ENCODE measurements at places on chromosomes 11 and 22.

DNA sequence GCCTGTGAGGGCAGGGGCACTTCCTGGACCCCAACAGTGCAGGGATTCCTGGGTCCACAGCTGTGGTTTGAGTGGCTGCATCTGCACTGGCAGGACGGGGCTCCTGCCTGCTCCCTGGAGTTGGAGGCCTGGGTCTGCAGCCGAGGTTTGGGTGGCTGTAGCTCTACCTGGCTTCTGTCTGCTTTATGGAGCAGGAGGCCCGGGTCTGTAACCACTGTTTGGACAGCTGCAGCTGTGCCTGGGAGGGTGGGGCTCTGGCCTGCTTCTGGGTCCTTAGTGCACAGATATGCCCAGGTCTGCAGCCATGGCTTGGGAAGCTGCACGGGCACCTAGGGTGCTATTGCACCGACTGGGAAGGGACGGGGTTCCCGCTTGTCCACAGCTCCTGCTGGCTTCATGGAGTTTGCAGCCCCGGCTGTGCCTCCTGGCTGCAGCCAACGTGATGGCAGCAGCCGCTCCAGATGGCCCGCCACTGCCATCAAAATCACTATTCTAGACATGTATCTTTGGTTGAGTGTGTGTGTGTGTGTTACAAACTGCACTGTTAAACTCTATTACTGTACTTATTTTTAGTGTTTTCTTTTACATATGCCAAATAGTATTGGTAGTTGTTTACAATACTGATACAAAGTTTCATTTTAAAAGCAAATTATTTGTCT lies 412.3 kb upstream of the KIRREL3 start:
- no peak for DNase-seq

DNA sequence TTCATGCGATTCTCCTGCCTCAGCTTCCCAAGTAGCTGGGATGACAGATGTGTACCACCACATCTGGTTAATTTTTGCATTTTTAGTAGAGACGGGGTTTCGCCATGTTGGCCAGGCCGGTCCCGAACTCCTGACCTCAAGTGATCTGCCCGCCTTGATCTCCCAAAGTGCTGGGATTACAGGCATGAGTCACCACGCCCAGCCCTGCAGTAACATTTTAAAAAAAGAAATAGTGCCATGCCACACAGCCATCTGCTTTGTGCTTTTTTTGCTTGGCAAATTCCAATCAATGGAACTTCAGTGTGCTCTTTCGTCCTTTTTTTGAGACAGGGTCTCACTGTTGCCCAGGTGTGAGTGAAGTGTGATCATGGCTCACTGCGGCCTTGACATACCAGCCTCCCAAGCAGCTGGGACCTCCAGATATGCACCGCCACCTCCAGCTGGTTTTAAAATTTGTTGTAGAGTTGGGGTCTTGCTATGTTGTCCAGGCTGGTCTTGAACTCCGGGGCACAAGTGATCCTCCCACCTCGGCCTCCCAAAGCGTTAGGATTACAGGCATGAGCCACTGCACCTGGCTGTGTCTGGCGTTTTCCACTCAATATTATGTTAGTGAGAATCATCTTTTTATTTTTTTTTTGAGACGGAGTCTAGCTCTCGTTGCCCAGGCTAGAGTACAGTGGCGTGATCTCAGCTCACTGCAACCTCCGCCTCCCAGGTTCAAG lies 1.8 kb upstream of the CHADL start:
- no peak for DNase-seq

DNA sequence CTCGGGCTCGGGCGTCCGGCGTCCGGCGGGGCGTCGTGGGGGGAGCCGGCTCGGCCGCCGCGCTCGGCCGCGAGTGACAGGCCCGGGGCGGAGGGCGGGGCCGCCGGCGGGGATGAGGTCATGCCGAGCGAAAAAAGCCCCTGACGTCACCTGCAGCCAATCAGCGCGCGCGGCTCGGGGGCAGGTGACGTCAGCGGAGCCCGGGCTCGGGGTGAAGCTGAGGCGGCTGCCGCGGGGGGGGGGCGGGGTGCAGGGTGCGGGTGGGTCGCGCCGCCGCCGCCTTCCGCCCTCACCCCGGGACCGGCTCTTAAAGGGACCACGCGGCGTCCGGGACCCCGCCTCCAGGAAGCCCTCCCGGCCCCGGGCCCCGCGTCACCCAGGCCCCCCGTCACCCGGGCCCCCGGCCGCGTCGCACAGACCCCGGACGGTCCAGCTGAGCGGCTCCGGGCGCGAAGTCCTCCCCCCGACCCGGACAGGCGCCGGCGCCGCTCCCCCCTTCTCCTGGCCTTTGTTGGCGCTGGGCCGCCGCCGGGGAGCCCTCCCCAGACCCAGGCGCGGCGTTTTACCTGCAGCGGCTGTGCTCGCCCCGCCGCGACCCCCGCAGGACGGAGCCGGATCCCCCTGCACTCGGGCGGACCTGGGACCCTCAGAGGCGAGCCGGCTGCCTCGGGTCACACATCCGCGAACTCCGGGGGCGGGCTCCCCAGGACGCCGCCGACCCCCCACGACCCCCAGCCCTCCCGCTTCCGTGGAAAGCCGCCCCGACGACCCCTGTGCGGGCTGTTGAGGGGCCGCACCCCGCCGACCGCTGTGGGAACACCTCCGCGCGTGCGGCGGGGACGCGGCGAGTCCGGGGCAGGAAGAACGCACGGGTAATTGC lies at the start of gene DUSP8:
DUSP8 (minus strand) TSS at position 75 of the 880 bp plus-strand sequence. CDS start 6,445 bp downstream, outside the sequence.
- peak; percentile 99 for DNase-seq

GRCh38 chr11:117973503-117973860 lies 12.7 kb upstream of the IL10RA start:
- no peak for DNase-seq

GRCh38 chr11:369336-370018 lies at the start of gene B4GALNT4:
B4GALNT4 (plus strand) TSS chr11:369499; CDS start chr11:369804, 305 bp downstream.
- DNase-seq: peak; percentile 89

DNA sequence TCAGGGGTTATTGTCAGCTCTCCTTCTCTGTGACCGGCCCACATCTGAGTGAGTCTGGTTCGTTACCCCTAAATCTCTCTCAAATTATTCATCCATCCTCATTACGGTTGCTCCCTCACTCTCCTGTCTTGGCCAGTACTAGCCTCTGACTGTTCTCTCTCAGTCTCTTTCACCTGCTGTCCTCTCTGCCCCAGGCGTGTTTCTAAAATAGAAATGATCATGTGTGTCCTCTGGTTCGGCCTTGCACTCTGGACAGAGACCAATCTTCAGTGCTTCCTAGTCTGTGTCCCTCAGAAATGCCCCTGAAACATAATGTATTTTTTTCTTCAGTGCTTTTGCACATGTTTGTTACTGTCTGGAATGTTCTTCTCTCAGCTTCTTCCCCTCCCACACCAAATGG lies 4.9 kb downstream of the PSMD13 start:
- no peak for DNase-seq

DNA sequence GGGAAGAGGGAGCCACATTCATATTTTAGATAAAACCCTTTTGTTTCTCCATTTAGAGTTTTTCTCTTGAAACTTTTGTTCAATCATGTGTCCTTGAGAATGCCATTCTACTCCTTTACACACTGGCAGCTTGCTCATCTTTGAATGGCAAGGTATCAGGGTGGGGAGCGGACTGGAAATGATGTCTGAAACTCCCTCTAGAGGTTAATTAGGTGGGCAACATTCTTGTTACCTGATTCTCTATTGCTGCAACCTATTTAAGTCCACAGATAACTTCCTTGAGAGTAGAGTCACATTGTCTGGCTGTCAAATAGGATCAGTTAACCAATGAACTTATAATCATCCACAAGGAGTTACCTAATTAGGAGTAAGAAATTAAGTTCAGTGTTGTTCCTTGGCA lies 533.6 kb upstream of the API5 start:
- no peak for DNase-seq

GRCh38 chr11:109432105-109432504 lies 10.1 kb downstream of the C11orf87 start:
- DNase-seq: peak; percentile 8

- DNase-seq: no peak
Measured at GRCh38 chr22:47188261-47189055, 426.0 kb downstream of the TBC1D22A start.

DNA sequence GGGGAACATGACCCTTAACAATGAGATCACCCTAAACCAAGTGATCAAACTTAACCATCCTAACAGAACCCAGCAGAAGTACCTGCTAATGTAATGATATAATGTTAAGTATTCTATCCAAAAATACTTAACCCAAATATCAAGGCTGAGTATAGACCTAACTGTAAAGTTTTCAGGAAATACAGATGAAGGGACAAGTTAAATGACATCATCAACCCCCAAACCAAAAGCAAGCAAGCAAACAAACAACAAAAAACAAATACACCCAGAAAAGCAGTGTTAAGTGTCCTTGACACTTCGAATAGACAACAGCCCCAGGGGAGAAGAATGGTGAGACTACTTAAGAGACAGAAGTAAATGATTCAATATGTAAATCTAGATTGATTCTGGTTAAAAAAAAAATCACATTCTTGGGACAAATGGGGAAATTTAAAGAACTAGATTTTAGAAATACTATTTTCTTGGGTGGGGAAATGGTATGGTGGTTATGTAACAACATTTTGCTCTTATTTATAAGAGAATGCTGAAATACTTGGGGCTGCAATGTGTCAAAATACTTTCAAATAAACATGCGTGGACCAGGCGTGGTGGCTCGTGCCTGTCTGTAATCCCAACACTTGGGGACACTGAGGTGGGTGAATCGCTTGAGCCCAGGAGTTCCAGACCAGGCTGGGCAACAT lies 2.5 kb downstream of the CSTF3 start:
- DNase-seq: no peak

- DNase-seq: no peak
Measured at GRCh38 chr22:30837531-30837930, 131.0 kb downstream of the MORC2 start.

DNA sequence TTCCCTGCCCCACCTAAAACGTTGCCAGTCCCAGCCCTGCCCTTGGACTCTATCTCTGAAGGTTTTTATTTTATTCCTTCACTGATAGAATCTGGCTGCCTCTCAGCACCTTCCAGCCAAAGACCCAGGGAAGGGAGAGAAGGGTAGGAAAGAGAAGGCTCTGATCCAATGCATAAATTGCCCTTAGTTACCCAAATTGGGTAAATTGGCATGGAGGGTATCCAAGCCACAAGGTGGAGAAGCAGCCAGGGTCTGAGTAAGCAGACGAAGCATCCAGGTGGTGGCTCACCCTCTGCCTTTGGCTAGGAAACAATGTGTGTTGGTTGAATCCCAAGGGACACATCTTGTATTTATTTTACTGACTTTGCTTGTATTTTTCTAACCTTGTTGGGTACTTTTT lies 89.0 kb downstream of the FEZ1 start:
- no peak for DNase-seq

DNA sequence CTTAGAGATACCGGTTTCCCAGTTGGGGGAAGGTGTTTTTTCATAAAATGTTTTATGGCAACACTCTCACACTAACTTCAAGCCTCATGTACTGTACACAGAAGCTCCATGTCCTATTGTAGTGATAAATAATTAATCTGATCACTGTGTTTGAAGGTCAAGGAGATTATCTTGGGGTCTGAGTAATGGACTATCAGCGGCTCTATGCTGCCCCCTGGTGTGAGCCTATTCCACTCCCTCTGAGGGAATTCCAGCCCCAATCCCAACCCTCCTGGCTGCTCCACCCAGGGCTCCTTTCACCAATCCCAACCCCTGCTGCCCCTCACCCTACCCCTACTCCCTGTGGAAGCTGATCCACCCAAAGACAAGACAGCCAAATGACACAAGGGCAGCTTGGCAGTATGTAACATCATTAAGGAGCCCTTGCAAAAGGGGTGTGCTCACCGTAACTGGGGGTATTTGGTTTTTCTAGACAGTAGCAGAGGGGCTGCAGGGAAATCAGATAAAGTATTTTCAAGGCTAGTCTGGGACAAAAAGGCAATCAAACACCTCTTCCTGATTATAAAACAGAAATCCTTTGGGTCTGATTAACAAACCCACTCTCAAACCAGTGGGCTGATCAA lies 22.3 kb downstream of the HPS4 start:
- DNase-seq: peak; percentile 79

DNA sequence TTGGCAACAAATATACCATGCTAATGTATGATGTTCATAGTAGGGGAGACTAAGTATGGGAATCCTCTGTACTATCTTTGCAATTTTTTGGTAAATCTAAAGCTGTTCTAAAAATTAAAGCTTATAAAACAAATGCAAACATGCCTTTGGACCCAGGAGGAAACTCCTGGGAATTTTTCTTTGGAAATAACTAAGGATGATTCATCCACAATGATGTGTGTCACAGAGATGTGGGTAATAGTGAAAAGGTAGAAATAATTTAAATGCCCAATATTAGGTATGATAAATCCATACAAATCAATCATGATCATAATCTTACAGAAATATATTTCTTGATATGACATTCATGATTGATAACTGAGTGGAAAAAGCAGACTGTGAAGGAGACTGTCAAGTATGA lies 135.8 kb downstream of the TRIM44 start:
- no peak for DNase-seq

GRCh38 chr22:23684026-23684425 lies 6.8 kb upstream of the RGL4 start:
- no peak for DNase-seq

DNA sequence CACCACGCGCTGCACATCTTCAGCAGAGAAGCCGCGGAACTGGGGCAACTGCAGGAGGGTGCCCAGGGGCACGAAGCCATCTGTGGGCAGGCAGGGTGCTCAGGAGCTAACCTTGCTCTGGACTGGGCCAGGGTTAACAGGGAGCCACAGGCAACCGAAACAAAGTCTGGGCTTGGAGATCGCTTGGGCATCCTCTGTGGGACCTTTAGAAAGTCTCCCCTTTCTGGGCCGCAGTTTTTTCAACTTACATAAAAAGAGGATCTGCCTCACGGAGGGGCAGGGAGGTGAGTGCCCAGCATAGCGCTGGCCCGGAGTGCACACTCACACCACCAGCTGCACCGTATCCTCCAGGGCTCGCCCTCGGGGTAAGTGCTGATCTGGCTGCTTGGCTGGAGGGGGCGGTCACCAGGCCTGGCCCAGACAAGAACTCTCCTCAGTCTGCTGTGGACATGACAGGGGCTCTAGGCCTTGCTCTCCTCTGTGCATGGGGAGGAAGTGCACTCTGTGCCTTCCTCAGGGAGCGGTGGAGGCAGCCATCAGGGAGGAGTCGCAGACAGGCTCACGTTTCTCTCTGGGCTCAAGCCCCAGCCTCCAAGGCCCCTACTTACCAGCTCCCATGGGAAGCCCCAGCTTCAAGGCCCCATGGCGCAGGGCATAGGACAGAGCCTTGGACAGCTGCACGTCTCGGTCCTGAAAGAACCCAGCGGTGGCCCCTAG lies 937 bp downstream of the TRPT1 start:
- DNase-seq: no peak

- DNase-seq: no peak
Measured at GRCh38 chr22:38139901-38140300, 29.4 kb upstream of the BAIAP2L2 start.

- no peak for DNase-seq
Measured at GRCh38 chr11:32028201-32028600, 62.7 kb upstream of the RCN1 start.

GRCh38 chr11:33207408-33207985 lies 46.2 kb upstream of the CSTF3 start:
- DNase-seq: no peak

Data from AG08396 (cell line).